CD4-positive, alpha-beta T cell treated with Interleukin-6 at 100 ng/mL for 8 hours (primary cell): ENCODE measurements at places on chromosomes 5 and 9.
A peak's percentile ranks its signal among the peaks of the same experiment; 100 is the strongest.

- no peak for DNase-seq
These were observed 43.7 kb downstream of the MCTP1 start for GRCh38 chr5:95241161-95241560.

DNA sequence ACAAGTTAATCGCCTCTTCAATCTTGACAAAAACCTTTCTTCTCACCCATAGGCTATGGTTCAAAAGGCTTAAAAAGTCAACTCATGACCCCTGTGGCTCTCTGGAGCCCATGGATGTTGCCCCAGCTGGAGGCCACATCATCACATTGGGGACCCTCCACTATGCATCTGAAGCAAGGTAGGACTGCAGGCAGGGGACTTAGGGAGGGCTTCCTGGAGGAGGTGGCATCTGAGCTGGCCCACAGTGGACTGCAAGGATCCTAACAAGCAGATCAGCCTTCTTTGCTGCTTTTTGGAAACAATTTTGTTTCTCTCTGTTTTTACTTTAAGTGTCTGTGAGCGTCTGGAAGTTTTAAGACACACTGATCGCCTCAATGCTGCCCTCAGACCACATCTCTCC, 234.7 kb downstream of the HSPA4 start:
- DNase-seq: no peak

DNA sequence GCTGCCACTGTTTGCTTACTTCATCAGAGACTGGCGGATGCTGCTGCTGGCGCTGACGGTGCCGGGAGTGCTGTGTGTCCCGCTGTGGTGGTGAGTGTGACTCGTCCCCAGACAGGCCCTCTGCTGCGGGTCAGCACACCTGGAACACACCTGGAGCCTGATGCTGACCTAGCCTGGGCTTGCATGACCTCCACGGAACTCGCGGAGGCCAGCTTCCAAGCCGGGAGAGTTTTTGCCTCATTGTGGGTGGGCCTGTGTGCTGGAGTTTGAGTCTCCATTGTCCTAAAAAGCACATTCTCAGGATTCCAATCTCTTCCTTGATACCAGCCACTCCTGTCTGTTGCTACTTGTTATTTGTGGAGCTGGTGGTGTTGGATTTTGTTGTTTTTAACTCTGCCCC, 28.1 kb downstream of the SLC22A4 start:
- DNase-seq: no peak

- peak; percentile 16 for DNase-seq
These were observed 51.7 kb downstream of the ARHGAP26 start for GRCh38 chr5:142821733-142822487.

DNA sequence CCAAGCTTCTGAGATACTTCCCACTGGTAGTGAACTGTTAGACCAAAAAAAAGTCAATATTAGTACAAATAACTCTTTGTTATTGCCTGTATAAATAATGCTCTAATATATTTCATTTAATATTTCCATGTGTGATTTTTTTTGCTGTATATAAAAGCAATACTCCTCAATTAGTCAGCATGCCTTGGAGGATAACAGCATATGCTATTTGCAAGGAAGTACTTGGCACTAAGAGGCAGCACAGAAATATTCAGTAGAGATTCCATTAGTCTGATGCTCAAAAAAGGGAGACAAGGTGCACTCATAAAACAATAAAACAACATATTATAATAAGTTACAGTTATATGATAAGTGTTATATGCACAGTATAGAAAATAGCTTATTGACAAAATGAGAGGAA, 296.6 kb upstream of the MPDZ start:
- no peak for DNase-seq

DNA sequence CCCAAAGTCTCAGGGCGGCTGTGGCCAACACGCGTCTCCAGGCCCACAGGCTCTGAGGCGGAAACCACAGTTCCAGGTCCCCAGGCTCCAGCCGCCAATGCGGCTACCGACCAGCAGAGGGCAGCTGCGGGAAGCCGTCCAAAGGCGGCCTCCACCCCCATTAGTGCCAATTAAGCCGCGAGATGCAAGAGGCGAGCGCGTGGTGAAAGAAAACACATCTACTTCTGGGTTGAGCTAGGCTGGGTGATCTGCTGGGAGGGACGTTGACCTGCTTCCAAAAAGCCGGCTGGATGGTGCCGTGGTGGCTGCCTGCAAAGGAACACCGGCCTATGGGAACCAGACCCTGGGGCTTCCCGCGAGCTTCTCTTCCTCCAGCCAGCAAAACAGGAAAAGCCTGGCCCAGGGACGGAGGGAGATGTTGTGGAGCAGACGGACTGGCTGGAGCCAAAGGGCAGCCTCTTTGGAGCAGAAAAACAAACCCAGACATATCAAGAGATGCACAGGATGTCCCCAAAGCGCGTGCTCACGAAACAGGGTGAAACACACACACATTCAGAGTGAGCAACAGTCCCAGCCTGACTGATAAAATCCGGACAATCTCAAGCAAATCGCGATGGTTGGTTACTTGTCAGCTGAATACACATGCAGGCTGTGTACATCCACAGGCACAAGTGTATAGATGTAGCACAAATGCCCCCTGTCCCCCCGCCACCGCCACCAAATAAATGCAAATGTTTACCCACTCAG, 187.1 kb upstream of the BRINP1 start:
- DNase-seq: no peak

- DNase-seq: no peak
These were observed 24.9 kb downstream of the SMAD5 start for GRCh38 chr5:136157514-136157913.

DNA sequence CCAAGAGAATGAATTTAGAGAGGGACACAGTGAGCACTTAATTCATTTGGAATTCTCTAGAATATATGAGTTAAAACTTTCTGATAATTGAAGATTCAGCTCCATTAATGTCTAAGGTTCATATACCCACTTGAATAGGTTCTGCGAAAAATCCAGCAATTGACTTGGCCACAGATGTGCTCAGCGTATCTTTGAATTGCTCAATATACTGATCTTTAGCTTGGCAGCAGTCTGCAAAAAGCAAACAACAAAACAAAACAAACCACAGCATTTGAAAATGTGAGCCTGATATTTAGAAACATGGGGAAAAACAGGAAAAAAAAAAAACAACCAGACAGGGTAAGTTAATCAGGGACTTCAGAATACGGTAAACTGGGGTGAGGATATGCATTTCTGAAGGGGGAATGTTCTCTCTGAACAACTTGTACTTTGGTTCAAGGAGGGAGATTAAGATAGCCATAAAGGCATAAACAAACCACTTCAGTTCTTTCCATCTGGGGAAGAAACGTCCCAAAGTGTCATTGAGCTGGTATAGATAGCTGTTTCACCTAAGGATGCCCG, 21.4 kb downstream of the AGXT2 start:
- DNase-seq: no peak

DNA sequence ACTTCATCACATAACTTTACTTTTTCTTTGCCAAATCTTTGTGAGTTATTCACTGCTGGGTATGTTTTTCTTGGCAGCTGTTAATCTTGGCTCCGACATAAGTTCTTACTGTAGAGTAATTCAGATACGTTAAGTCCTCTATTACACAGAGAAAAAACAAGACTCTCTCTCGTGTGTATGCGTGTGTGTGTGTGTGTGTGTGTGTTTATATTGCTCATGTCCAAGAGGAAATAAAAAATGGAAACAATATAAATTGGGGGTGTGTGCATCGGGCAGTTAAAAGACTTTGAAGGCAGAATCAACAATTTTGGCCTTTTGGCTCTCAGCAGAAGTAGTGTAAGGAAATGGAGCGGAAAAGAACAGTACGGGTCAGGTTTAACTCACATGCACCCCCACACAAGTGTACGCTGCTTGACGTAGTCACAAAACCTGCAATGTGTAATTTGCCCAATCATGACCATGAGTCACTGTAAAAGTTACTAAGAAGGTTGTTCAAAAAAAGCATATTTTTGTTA, 67.2 kb upstream of the IFNE start:
- DNase-seq: no peak

DNA sequence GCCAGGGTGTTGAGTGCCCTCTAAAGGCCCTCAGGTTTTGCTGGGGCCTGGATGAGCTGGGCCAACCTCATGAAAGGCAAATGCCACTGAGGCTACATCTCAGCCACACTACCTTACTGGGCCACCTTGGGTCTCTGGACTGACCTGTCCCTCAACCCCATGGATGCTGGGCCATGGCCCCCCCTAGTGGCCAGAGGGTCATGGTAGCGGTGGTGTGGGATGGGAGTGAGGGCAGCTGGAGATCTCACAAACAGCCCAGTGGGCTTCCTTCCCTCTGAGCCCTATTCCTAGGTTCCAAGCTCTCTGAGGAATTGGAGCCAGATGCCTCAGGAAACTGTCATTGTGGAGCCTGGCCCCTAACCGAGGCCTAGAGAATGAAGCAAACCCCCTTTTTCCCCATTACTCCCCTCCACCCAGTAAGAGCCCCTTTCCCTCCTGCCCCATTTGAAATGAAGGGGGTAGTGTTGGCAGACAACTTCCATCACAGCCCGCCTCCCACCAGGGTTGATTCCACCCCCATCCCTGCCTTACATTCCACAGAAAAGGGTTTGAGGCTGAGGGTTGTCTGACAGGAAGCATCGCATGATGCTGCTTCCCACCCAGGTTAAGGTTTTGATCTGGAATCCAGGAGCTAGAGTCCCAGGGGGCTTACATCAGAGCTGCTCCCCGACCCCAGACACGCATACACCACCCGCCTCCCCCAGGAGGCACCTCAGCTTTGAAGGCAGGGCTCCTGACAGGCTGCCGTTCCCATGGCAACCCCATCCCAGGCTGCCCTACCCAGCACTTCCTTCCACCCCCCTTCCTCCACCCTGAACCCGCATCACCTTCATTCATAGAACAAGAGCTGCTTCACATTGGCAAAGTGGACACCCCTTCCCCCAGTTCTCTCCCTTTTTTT, 63.9 kb downstream of the PCDH1 start:
- peak; percentile 22 for DNase-seq

DNA sequence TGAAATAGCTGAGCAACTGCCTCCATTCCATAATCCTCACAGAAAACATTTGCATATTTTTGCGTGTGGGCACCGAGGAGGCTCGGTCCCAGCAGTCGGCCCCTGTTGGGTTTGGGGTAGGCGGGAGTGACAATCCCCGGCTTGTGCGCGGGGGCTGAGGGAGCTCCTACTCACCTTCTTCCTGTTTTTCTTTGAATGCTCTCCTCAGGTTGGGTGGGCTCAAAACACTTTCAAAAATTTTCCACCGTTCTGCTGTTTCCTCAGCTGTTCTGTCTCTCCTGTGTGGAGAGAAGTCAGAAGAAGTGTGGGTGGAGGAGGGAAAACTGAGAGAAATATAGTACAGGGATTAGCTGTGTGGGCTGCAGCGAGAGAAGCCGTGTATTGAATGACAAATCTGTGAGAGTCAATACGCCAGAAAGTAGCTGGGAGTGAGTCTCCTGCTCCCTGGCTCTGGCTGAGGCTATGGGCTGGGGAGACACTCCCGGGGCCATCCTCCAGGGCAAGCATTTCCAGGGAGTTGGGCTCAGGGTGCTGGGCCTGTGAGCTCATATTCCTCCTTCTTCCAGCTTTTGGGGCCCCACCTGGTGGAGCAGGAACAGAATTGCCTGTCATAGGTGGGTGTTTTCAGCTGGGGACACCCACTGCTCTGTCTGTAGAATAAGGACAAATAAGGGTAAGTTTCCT, 84.7 kb downstream of the CMYA5 start:
- DNase-seq: no peak

- DNase-seq: no peak
These were observed 561.4 kb downstream of the BNC2 start for GRCh38 chr9:16309082-16309468.

- DNase-seq: no peak
These were observed 513.7 kb upstream of the WWC1 start for GRCh38 chr5:167777746-167778145.

DNA sequence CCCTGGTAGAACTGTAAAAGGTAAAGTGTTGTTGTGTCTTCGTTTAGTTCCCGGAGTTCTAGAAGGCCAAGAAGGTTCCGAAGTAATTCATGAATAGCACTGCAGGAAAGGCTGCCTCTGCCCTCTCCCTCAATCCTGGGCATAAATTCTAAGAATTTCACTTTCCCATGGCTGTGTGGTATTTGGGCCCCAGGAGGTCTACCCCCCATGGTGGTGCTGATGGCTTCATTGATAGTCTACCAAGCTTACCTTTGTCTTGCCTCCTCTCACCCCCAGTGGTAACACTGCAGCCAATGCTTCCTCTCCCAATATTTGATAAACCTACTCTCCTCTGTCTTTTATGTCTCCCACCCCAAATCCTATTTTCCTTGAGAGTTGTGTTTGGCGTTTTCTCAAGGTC, 39.5 kb downstream of the ADAMTS16 start:
- no peak for DNase-seq

DNA sequence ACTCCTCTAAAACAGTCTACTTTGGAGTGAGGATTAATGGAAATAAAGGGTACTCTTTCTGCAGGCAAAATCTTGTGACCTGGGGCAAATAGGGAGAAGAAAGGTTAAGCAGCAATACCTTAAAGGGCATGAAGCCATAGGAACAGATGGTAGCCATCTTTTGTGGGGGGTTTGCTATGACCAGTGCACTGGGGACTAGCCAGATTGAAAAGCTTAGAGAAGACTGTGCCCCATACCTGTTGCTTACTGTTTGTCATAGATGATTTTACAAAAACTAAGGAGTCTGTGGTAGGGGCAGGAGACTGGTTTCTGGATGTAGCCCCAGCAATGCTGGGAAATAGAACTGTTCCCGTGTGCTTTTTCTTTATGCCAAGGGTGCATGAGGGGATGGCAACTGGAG, 58.6 kb downstream of the PAM start:
- DNase-seq: no peak

GRCh38 chr9:100072805-100073204, 26.0 kb downstream of the ERP44 start:
- no peak for DNase-seq

- no peak for DNase-seq
These were observed 12.5 kb upstream of the SLC1A3 start for GRCh38 chr5:36593867-36594266.

- no peak for DNase-seq
These were observed 5.1 kb downstream of the GDNF start for GRCh38 chr5:37834542-37835379.

DNA sequence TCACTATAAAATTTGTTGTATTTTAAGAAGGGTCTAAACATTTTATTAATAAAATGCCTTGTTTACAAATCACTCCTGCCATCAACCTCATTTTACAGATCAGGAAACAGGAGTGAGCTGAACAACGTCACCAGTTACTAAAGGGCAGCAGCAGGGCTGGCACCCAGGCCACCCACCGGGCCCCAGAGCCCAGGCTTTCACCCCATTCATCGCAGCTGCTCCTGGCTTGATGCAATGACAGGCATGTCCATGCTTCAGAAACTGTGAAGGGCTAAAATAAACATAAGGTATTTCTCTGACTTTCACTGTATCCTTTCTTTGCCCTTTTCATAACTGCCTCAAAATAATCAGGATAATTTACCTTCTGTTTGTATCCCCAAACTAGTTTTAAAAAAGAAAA, 18.1 kb downstream of the MED27 start:
- no peak for DNase-seq

- no peak for DNase-seq
These were observed 29.5 kb downstream of the CAAP1 start for GRCh38 chr9:26863074-26863473.

- DNase-seq: no peak
These were observed 286.0 kb upstream of the TUSC1 start for GRCh38 chr9:25964239-25964638.

- no peak for DNase-seq
These were observed 107.6 kb upstream of the PITX1 start for GRCh38 chr5:135141303-135142268.
